ENCODE measurements at places on chromosomes 5 and 9. TPM values are rescaled to one million over a fixed set of nuclear protein-coding genes. Genes with fewer than 3 reads are reported as not detected.

DNA sequence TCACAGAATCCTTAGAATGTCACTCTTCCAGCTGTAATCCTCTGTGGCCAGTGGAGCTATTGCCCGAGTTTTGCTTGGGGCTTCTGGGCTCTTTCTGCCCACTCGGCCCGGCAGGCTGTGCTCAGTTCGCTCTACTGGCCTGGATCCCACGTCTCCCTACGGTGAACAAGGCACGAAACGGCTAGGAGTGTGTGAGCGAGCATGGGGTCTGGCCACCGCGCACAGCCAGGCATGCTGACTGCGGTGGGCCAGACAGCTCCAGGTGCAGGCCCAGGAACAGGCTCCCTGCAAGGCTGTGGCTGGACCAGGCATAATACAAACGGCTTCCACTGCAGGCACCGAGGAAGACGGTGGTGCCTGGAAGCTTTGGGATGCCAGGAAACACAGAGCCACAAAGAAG lies 2035.5 kb upstream of the ACO1 start:
- no peak for DNase-seq
- no peaks in the 10 kb centered on the region for H3K27me3 ChIP-seq
- H3K27ac ChIP-seq, result no peak overlapping the region
- H3K4me3 ChIP-seq, result no peak overlapping the region

DNA sequence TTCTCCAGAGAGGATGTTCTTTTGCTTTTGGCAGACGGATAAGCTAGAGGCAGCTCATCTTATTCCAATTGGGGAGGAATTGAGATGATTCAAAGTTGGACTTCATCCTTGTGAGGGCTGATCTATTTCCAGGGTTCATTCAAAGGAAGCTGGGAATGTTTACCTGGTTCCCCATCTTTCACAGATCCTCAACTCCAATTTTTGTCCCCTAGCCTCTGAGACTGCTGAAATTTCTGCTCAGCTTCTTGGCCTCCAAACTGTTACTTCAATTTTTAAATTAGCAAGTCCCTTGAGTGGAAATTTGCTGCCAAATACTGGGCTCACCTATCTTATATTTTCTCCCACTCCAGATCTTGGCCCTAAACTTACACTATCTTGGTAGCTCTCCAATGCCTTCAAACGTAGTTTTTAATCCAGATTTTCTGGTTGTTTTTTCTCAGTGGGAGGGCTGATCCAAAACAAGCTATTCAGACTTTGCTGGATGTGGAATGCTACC lies 93.9 kb upstream of the NEK6 start:
- no peak for DNase-seq
- H3K4me1 ChIP-seq, result no peaks in the 10 kb centered on the region
- H3K27me3 ChIP-seq, result peaks cover 15% of the 10 kb centered on the region

Gene OR1Q1
- total RNA-seq, result not detected

DNA sequence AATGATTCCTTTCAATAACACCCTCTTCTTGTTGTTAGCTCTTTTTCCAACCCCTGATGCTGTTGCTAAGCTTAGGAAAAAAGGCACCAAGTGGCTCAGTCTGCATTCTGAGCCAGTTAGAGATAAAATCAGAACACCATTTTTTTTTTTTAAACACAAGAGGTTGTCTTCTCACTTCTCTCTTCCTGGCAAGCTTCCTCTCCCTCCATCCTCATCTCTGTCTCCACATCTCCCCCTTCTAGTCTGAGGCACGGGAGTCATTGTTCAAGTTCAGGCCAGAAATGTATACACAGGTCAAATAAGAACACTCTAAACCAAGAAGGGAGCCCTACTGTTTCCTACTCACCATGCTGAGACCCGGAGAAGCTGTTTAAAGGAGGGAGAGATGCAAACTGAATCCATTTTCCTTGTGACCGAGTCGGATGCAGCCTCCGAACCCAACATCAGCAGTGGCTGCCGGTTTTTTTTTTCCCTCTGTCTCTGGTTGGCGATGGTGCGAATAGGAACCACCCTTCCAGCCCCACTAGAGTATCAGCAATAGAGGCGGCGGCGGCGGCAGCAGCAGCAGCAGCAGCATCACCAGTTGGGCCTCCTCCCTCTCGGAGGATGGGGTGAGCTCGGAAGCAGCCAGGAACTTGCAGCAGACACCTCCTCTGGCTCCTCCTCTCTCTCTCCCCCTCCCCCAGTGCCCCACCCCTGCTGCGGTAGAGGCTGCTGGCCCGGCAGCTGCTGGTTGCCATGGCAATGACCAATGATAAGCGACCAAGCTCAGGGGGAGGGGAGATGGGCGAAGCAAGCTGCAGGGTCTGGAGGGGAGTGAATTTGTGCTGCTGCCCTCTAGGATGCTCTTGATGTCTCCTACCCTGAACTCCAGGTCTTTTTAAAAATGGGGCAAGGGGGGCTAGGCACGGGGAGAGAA lies at the start of gene JAKMIP2:
JAKMIP2 (minus strand) TSS at position 619 of the 919 bp plus-strand sequence. CDS start 110,922 bp downstream, outside the sequence.
- no peak within 1 kb of the TSS for H3K27ac ChIP-seq
- DNase-seq, result no peak
- H3K4me1 ChIP-seq, result no peaks in the 10 kb centered on the region
- no peaks in the 10 kb centered on the region for H3K27me3 ChIP-seq
- H3K4me3 ChIP-seq, result no peak within 1 kb of the TSS

GRCh38 chr5:72159501-72159911 lies 52.2 kb downstream of the MAP1B start:
- no peak overlapping the region for H3K27ac ChIP-seq
- no peak for DNase-seq
- no peaks in the 10 kb centered on the region for H3K36me3 ChIP-seq
- no peaks in the 10 kb centered on the region for H3K27me3 ChIP-seq

- H3K36me3 ChIP-seq, result 0 out of 2 replicates have a peak, but pooled peaks cover 5% of the 10 kb centered on the region
- no peaks in the 10 kb centered on the region for H3K27me3 ChIP-seq
- peaks cover 50% of the 10 kb centered on the region for H3K4me1 ChIP-seq
- DNase-seq, result no peak
- H3K27ac ChIP-seq, result peak overlapping the region; percentile 74
These were observed 47.1 kb downstream of the SH3PXD2B start for GRCh38 chr5:172407241-172407691.

DNA sequence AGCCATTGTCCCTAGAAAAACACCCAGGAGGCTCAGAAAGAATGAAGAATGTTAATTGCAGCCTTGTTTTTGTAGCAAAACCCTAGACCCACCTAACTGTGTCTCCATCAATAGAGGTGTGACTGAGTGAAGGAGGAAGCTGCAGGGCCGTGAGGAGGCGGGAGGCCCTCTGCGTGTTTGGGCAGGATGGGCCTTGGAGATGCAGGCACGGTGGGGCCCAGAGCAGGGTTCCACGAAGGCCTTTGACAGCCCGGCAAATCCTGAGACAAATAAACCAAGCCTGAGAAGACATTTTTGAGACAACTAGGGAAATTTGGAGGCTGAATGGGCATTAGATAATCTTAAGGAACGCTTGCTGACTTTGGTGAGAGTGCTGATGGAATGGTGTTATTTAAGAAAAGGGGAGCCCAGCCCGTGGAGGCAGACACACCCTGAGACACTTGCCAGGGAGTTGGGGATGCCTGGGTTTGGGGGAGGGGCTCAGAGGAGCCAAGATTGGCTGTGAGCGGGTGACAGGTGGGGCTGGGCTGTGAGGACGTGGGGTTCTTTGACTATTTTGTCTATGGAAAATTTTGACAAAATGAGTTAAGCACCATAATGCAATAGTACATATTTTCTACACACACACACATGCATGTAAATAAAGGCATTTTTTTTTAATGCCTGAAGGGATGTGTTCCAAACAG lies 48.8 kb downstream of the BARX1 start:
- no peaks in the 10 kb centered on the region for H3K4me1 ChIP-seq
- DNase-seq, result no peak
- peaks cover 64% of the 10 kb centered on the region for H3K27me3 ChIP-seq
- no peaks in the 10 kb centered on the region for H3K36me3 ChIP-seq

- no peaks in the 10 kb centered on the region for H3K4me1 ChIP-seq
- H3K27me3 ChIP-seq, result no peaks in the 10 kb centered on the region
- no peak overlapping the region for H3K4me3 ChIP-seq
- H3K27ac ChIP-seq, result no peak overlapping the region
These were observed 79.4 kb downstream of the SLC1A3 start for GRCh38 chr5:36685631-36686288.

DNA sequence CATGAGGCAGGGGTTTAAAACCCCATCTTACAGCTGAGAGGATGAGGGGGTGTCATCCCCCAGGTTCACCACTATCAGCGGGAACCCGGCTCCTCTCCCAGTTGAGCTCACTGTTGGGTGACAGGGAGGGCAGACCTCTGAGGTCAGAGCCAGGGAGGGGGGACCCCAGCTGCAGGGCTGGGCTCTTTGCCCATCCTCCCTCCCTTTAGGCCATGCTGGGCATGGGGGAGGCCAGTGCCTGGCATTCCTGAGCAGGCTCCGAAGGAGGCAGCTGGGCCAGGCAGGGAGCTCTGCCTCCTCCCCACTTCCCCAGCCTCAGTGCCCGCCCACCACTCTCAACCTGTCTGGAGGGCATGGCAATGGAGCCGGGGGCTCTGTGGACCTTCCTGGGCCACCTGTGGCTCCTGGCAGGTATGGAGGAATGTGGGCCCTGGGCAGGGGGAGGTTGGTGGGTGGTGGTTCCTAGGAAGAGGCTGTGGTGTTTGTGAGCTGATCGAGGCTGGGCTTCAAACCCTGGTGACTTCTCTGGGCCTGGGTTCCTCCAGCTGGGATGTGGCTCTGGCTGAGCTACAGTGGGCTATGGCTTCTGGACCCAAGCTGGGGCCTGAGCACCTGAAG lies 12.6 kb downstream of the CRB2 start:
- H3K36me3 ChIP-seq, result no peaks in the 10 kb centered on the region
- H3K4me3 ChIP-seq, result no peak overlapping the region
- H3K27ac ChIP-seq, result no peak overlapping the region
- no peak for DNase-seq
- H3K27me3 ChIP-seq, result peaks cover 32% of the 10 kb centered on the region

DNA sequence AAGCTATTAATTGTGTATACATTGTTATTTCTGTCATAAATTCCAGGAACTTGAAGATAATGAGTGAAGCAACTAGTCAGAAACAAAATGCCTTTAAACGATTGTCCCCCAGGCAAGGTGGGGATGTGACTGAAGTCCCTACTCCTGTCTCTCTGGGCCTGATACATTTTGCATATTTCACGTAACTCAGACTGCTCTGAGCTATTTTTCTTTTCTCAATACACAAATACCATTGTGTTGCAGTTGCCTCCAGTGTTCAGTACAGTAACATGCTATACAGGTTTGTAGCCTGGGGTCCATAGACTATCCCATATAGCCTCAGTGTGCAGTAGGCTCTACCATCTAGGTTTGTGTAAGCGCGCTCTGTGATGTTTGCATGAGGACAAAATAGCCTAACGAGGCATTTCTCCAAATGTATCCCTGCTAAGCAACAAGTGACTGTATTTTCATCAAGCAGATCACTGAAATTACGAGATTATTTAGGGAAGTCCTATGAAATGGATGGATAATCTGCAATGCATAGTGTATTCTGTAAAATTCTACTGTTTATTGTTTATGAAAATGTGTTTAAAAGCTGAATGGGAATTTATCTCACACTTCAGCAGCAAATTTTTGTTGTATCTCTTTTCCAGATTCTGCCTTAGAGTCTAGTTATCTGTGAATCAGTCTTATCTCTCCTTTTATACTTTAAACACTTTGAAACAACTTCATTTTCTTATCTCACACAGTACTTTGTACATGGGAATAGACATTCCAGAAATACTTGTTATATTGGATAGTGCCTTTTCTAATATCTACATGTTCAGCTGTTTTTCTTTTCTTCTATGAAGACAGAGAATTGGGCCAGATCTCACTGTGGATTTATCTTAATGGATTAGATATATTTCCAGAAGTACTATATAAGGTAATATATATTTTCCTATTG lies 150.5 kb downstream of the CD180 start:
- H3K4me3 ChIP-seq, result no peak overlapping the region
- DNase-seq, result no peak
- no peaks in the 10 kb centered on the region for H3K36me3 ChIP-seq
- no peak overlapping the region for H3K27ac ChIP-seq

DNA sequence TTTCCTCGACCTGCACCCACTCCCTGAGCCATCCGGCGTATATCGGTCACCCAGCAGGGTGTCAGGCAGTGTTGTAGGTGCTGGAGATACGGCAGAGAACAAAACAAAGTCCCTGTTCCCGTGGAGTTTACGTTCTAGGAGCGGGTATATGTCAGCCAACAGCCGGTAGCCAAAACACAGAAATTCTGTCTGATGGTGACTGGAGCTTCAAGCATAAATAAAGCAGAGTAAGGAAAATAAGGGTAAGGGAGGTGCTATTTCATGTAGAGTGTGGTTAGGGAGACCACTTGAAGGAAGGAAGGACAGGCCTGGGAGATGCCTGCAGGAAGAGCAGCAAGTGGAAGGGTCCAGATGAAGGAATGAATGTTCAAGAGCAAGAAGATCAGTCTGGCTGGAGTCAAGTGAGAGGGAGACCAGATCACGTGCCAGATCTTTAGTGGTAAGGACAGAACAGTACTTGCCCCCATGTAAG lies 783 bp upstream of the ZFR start:
- DNase-seq, result no peak

Gene CMYA5
- 0.88 TPM for total RNA-seq

- H3K4me3 ChIP-seq, result peak overlapping the region; percentile 75
- H3K36me3 ChIP-seq, result no peaks in the 10 kb centered on the region
- H3K27ac ChIP-seq, result peak overlapping the region; percentile 45
- no peak for DNase-seq
- H3K4me1 ChIP-seq, result peaks cover 59% of the 10 kb centered on the region
These were observed 866 bp downstream of the SLC22A5 start for GRCh38 chr5:132370181-132370970.

DNA sequence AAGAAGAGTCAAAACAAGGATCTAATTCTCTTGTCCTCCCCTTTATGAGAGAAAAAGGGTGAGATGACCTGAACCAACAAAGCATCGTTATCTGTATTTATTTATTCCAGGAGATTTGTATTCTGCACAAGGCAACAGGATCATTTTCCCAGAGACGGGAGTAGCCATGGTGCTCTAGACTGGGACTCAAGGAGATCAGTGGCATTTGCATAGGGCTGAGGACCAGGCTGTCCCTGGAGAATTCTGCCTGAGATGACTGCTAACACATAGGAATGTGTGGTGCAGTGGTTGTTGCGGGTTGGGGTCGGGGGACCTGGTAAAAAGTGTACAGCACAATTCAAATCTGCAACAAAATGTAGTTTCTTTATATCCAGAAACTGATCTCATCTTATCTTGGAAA lies 22.3 kb upstream of the ZNF474 start:
- H3K36me3 ChIP-seq, result no peaks in the 10 kb centered on the region
- H3K27me3 ChIP-seq, result no peaks in the 10 kb centered on the region
- H3K4me1 ChIP-seq, result no peaks in the 10 kb centered on the region
- H3K4me3 ChIP-seq, result no peak overlapping the region
- no peak for DNase-seq

Gene CDH6
- total RNA-seq, result not detected

GRCh38 chr5:18662231-18662630 lies 1028.0 kb downstream of the TAF11L14 start:
- H3K36me3 ChIP-seq, result no peaks in the 10 kb centered on the region
- no peaks in the 10 kb centered on the region for H3K27me3 ChIP-seq
- H3K27ac ChIP-seq, result no peak overlapping the region
- no peak for DNase-seq
- no peaks in the 10 kb centered on the region for H3K4me1 ChIP-seq

DNA sequence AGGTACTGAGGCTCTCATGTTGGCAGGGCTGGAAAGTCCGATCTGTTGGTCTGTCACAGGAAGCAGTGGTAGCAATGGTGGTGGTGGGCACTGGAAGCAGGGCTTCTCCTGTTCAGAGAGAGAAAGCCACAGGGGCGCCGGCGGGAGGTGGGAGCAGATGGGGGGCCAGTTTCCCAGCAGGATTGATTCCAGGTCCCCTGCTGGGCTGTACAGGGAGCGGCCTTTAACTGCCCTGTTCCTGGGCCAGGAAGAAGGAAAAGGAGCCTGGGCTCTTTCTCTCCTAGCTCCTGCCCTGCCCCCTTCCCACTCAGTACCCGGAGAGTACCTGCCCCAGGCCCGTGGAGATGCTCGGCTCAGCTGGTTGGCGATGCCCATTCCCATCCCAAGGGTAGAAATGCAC lies 2.6 kb upstream of the DAB2IP start:
- no peak overlapping the region for H3K4me3 ChIP-seq
- DNase-seq, result no peak
- H3K36me3 ChIP-seq, result no peaks in the 10 kb centered on the region

All from PC-9 (cell line).